ENCODE measurements at places on chromosomes 1 and 21. TPM values are rescaled to one million over a fixed set of nuclear protein-coding genes. Genes with fewer than 3 reads are reported as not detected.

Gene TRAF3IP3
- total RNA-seq, result 212 TPM

DNA sequence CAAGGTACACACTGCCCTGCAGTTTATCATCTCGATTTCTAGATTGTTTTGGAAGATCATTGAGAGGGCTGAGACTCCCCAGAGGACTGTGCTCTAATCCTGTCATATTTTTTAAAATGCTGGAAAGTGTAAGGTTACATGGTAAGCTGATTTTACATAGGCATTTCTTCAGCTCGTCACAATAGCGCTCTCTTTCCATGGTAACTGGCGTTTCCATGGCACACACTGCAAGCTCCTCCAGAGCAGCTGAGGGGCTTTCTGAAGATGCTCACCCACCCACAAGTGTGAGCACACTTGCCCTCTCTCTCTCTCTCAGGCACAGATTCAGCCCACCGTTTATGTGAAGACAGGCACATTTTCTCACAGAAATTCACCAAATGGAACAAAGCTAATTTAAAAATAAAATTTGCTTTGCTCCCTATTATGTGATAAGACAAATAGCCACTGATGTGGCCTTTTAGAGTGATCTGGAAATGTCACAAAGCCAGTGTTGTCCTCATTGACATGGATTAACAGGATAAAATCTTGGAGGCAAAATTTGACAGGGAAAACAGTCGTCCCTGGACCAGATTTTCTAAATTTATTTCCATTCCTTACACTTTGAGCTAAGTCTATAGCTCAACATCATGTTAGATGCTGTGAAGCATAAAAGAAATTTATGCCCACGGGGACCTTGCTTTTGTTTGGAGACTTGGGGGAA is 421.5 kb downstream of the RWDD3 start:
- no peak for DNase-seq

Gene BRDT
- total RNA-seq, result not detected

Gene BSND
- total RNA-seq, result not detected

DNA sequence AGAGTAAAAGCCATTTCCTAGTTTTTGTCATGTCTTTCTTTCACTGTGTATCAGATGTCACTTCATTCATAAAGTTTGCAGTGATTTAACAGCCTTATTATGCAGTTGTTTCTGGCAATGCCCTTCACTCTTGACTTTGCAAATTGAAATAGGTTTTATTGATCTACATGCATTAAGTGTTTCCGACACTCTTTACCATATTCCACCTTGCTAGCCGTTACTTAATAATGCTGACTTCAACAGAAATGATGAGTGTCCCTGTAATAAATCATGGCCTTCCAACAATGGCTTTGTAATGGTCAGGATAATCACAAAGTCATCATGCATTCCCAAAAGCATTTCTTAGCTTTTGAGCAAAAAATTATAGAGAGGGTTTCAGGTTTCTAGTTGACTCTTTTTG is 236.8 kb upstream of the FMN2 start:
- no peak for DNase-seq

GRCh38 chr1:155929057-155929456 is 5.2 kb downstream of the KHDC4 start:
- no peak for DNase-seq

Gene TNFSF4
- total RNA-seq, result 0.58 TPM

GRCh38 chr1:71494163-71494562 is 413.3 kb upstream of the ZRANB2 start:
- no peak for DNase-seq

Gene KISS1
- total RNA-seq, result not detected

Measured in activated CD4-positive, alpha-beta memory T cell treated with anti-CD3 and anti-CD28 coated beads for 36 hours (primary cell).